ENCODE measurements at places on chromosomes 2 and 18.

DNA sequence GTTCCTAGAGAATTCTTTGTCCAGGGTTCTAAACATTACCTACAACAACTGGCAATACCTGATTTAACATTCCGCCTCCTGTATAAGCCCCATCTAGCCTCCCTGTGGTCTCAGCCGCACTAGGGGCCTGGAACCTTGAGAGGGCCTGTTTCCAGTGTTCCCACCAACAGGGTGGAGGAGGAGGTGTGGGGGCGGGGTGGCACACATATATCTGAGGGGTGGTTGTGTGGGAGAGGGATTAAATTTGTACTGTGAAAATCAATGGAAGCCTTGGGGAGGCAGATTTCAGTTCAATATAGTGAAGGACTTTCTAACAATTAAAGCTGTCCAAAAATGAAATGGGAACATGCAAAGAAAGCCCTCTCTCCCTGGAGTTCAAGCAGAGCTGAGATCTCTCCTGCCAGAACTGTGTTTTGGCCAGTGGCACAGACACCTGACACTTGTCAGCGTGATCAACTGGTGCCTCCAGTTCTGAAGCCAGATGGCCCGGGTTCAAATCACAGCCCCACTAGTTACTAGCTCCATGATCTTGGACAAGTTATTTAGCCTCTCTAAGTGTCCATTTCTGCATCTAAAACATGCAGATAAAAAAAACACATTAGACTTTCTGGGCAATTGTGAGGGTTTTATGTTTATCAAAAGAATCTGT, 17.0 kb upstream of the FZD7 start:
- no peak for ATAC-seq

- ATAC-seq = no peak
Measured at GRCh38 chr2:84550916-84551315, 34.6 kb downstream of the DNAH6 start.

DNA sequence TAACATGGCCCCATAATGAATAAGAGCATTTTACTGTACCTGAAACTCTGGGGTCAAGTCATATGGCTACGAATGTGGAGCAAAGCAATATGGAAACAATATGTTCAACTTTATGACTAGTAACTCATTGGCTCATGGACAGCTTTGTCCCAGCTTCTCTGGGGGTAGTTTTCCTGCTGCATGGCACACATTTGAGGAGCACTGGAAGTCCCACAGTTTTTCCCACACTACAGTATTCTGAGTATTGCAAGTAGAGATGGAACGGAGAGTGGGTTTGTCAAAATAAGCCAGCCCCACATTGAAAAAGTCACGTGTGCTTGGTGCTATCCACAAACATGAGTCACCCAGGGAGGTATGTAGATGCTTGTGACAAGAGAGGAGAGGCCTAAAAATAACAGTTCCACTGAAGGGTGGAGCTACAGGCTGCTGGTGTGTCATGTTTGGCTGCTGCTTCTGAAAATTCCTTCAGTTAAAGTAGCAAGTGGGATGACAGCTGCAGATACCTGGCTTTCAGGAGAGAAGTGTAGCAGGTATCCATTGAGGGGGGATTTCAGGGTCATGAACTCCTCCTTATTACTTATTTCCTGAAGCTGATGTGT, 48.2 kb upstream of the CTAGE1 start:
- peak; percentile 77 for ATAC-seq

- peak; percentile 95 for ATAC-seq
Measured at GRCh38 chr18:58201733-58202730, 158.0 kb downstream of the NEDD4L start.

GRCh38 chr18:22284581-22285360, 115.4 kb downstream of the GATA6 start:
- ATAC-seq = no peak

- ATAC-seq = no peak
Measured at GRCh38 chr18:69259282-69259681, 141.4 kb upstream of the DOK6 start.

- ATAC-seq = no peak
Measured at GRCh38 chr2:15804691-15805090, 135.7 kb upstream of the MYCN start.

- ATAC-seq = peak; percentile 66
Measured at GRCh38 chr2:28366496-28367282, 26.0 kb upstream of the FOSL2 start.

DNA sequence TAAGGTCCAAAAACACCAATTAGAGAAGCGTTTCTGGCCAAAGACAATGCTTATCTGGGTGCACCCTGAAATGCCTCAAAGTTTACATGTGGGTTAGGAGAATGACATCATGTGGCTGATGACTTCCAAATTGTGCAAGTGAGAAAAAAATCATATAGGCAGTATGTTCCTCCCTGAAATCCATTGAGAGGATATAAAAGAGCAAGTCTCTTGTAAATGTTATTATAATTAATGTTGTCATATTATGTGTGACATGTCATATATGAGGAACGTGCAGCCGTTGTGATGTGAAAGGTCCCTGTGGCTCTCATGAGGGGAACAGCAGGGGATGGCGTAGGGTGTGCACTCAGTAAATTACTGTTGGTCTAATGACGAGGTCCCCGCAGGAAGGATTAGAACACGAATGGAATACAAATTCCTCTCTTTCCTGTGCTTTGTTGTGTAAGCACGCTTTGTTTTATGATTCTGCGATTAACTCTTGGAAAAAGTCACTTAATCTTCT, 290.8 kb downstream of the PRKCE start:
- no peak for ATAC-seq

DNA sequence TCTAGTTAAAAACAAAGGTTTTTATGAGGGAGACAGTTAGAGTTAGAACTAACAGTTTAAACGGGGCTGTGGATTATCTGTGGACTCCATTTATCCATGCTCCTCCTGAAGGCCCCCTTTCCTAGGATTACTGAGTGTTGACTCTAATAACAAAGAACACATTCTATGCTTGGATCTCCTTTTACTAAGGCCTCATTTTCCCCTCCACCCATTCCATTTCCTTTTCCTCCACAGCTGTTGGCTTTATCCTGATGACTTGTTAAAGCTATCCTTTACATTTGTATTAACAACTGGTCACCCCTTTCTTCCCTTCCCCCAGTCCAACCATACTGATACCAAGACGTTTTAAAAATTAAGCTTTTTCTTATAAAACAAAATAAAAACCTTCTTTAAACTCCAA, 220.6 kb downstream of the SRBD1 start:
- ATAC-seq = no peak

DNA sequence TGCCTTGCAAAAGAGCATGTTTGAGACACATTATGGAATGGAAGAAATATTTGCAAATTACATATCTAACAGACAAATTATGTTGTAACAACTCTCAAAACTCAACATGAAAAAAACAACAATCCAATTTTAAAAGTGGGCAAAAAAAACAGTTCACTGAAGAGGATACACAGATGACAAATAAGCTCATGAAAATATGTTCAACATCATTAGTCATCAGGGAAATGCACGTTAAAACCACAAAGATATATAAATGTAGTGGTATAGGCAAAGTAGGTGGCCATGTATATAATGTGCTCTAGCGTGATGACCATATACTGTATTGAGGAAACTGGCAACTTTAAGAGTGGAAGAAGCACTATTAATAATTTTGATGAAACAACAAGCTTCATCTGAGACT, 220.1 kb downstream of the IRS1 start:
- no peak for ATAC-seq

DNA sequence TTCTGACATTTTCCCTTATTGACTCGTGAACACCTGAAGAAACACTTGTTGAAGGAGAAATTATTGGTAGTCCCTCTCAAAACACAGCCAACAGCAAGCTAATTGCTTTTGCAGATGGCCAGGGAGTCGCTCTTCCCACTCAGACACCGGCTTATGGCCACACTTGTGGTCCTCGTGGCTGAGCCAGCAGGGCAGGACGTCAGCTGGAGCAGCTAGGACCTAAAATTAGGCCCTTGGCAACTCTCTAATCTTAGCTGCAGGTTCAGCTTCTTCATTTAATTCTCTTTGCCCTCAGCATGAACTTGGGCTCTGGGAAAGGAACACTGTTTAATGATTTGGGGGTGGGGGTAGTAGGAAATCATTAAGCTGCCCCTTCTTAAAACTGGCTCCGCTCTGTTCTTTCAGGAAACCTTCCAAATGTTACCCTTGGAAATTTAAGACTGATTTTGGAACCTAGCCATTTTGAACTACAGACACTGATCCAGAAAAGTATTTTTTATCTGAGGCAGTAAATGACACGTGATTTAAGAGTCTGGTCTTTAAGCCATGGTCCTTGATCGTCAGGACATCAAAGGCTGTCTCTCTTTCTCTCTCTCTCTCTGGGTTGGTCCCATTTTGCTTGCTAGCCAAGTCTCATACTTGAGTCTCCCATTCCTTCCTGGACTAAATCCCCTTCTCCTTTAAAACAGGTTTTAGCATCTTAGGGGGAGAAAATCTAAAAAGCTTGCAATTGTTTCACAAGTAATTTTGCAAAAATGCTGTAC, 77.5 kb downstream of the CDK15 start:
- no peak for ATAC-seq

DNA sequence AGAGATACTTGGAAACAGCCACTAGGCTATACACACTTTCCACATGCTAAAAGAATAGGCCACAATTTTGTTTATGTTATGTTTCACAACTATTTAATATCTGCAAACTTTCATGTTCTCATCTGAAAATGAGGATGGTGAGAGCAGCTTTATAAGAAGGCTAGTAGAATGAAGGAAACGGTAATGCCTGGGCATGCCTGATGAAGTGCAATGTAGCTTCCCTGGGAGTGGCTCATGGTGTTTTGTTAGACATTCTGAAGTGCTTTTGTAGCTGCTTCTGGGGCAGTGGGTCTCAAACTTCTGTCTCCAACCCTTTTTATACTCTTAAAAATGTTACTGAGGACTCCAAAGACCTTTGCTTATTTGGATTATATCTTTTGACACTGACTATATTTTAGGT, 193.3 kb upstream of the VWC2L start:
- ATAC-seq = no peak

GRCh38 chr2:71640489-71640888, 187.1 kb downstream of the DYSF start:
- no peak for ATAC-seq

GRCh38 chr2:29524652-29525051, 396.7 kb downstream of the ALK start:
- ATAC-seq = no peak

GRCh38 chr18:11736656-11737055, 47.6 kb downstream of the GNAL start:
- ATAC-seq = no peak

DNA sequence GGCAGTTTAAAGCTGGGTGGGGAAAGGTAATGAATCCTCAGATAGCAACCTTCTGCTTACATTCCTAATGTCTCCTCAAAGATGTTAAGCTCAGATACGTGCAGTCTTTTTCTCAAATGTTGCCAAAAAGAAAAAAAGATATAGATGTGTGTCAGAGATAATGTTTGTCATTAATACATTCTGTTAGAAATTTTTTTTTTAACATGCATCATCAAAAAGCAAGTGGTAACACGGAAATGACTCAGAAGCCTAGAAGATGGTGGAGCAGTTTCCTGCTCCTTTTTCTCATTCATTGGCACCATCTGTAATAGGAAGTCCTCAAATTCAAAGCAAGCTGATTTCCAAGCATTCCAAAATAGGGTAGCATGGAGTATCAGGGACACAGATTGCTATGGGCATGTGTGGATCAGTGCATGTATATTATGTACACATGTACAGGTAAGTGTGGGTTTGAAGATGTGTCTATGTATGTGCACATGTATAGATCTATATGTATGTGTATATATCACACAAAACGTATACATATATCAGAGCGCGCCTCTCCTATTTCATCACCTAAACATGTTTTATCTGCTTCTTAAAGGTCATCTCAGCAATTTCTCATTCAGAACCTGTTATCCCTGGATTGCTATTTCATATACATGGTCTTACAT, 79.9 kb upstream of the ITGB6 start:
- peak; percentile 73 for ATAC-seq

- no peak for ATAC-seq
Measured at GRCh38 chr2:133262893-133263292, 305.4 kb downstream of the NCKAP5 start.

DNA sequence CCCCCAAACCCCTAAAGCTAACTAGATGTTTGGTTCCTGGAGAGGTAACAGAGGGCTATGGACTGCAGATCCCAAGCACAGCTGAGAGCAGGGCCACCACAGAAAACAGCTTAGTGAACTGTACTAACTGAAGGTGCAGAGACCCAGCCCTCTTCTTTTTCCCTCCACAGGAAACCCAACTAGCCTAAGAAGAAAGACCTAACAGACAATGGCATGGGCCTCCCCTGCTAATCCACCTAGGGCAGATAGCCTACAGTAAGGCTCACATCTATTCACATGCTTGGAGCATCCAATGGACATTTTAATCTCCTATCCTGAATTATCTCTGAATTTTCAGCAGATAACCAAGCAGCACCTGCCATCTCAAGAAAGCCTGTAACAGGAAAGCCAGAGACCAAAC, 8.8 kb upstream of the FECH start:
- ATAC-seq = no peak

GRCh38 chr18:74336656-74337055, 21.0 kb downstream of the C18orf63 start:
- no peak for ATAC-seq

DNA sequence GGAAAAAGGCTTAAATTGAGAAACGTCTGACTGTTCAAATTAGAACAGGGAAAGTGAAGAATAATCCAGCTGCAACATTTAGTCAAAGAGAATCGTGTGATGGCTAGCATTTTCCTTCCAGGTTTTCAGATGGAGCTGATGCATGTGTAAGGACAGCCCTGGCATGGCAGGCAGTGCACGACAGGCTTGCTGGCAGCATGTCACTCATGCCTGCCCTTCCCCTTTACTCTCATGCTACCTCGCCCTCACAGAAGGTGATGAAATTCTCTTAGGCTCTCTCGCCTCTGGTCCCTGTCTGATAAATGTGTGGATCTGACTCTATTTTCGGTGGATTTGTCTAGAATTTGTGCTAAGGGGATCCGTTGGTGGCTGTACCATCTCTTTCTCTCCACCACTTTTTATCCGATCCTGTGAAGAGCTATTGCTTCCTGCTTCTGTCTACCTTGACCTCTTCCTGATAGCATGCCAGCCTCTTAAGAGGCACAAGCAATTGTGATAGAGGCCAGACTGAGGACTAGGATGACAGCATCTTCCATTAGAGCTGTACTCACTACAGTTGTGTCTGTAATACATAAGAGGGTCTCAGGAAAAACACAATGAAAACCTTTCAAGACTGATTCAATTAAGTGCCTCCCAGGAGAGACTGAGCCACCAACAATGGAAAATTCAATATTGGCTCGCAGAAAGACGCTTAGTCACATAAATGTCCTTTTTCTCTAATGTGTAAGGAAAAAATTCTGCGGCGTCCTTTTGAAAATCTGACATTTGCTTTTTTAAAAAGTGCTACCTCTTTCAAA, 65.6 kb upstream of the NOSTRIN start:
- ATAC-seq = no peak

GRCh38 chr2:132664096-132664495, 5.9 kb downstream of the LYPD1 start:
- no peak for ATAC-seq

- ATAC-seq = peak; percentile 73
Measured at GRCh38 chr2:208407667-208408066, 1.1 kb downstream of the PTH2R start.

- no peak for ATAC-seq
Measured at GRCh38 chr2:184203661-184204060, 394.7 kb upstream of the ZNF804A start.

- peak; percentile 91 for ATAC-seq
Measured at GRCh38 chr2:234564699-234565098, 67.8 kb upstream of the ARL4C start.

GRCh38 chr2:30404319-30405259, 42.5 kb upstream of the LCLAT1 start:
- no peak for ATAC-seq

- ATAC-seq = no peak
Measured at GRCh38 chr2:64062840-64063239, 43.6 kb upstream of the VPS54 start.

Measured in SK-N-SH treated with all-trans-retinoic acid at 6 μM for 48 hours (cell line).